ENCODE measurements at places on chromosomes 2 and 18.

DNA sequence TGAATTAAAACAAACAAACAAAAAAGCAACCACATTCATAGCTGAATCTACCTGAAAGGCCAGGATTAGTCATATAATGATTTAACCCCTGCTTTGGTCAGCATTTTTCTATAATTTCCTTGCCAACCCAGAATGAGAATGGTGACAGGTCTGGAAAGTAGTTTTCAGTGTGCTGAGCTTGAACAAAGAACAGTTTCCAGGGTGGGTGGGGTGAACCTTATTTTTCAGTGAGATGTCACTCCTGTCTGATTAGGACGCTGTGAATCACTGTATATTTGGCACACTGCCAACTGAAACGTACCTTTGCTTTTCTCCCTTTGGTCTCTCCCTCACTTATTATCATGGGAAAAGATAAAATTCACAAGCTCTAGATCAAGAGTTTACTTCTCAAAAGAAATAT lies 35.0 kb upstream of the DSC1 start:
- DNase-seq = no peak

DNA sequence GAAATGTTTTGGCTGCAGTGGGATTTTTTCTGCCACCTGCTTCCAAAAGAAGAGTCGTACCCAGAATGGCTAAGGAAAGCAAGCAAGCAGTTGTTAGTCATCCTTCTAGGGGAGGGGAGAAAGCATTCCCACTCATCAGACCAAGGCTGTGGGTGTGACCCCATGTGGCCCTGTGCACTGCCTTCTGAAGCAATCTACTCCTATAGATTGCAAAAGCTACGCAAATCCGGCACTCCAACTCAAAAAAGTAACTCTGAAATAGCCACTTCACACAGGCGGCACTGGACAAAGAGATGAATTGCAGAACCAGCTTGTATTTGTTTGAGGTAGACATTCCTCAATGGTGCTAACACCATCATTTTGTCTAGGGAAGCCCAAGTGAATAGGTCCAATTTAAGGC lies 44.3 kb downstream of the ST3GAL5 start:
- DNase-seq = no peak

GRCh38 chr2:151862700-151863099 lies 34.5 kb upstream of the ARL5A start:
- no peak for DNase-seq

GRCh38 chr2:136751406-136751805 lies 13.9 kb upstream of the THSD7B start:
- DNase-seq = no peak

GRCh38 chr2:58047961-58048360 lies 1.4 kb downstream of the VRK2 start:
- DNase-seq = no peak

DNA sequence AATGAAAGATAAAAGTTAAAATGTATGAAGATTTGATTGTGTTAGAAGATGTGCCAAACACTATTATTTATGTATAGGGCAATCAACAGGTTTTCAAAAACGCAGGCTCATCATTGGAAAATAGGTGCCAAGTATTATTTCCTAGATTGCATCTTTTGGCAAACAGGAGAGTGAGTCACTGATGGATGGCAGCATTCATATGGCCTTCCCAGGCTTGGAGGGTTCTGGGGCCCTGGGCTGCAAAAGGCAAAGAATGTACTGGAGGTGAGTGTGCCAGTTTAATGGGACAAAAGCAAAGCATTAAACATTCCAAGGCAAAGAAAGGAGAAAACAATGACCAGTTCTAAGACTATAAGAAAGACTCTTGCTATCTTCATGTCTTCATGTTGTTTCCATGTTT lies 379.4 kb downstream of the RIT2 start:
- DNase-seq = no peak

- DNase-seq = no peak
Observed at GRCh38 chr2:116761864-116762263, 1052.6 kb upstream of the DDX18 start.

- DNase-seq = no peak
Observed at GRCh38 chr18:48887294-48887904, 63.4 kb downstream of the SMAD7 start.

GRCh38 chr2:69260666-69261065 lies 126.4 kb downstream of the GFPT1 start:
- DNase-seq = no peak

DNA sequence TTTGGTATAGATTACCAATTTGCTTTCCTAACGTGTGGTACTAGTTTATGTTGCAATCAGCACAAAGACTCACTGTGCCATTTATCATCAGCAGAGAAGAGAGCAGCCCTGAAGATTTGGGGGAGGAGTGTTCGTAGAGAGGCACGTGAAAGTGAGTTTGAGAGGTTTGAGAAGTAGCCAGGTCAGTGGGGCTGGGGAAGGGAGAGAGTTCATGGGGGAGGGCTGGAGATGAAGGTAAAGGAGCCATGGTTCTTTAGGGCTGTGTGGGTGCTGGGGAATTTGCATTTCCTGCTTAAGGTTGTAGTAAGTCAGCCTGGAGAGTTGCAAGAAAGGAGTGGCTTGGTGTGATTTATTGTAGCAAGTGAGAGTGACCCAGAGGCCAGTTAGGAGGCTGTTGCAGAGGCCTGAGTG lies 172.1 kb downstream of the NEDD4L start:
- DNase-seq = no peak

- DNase-seq = peak; percentile 3
Observed at GRCh38 chr2:50674876-50675275, 357.1 kb downstream of the NRXN1 start.

DNA sequence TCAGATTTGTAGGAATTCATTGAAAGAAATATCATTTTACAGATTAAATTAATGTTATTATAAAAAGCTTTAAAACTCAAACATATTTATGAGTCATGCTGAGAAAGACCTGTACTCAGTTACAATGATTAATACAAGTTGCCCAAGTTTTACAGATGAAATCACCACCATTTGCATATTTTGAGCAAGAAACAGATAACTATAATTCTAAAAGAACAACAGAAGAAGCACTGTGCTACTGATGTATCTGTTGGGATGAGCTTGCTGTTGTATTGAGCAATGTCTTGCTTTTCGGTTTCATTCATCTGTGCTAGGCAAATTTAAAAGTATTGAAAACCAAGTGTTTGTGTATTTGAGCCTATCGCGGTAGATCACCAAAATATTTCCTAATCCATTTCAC lies 1589.1 kb upstream of the ZEB2 start:
- no peak for DNase-seq

GRCh38 chr2:223865907-223866508 lies 28.6 kb upstream of the AP1S3 start:
- peak; percentile 27 for DNase-seq

GRCh38 chr2:23198316-23199114 lies 186.5 kb upstream of the KLHL29 start:
- DNase-seq = no peak

DNA sequence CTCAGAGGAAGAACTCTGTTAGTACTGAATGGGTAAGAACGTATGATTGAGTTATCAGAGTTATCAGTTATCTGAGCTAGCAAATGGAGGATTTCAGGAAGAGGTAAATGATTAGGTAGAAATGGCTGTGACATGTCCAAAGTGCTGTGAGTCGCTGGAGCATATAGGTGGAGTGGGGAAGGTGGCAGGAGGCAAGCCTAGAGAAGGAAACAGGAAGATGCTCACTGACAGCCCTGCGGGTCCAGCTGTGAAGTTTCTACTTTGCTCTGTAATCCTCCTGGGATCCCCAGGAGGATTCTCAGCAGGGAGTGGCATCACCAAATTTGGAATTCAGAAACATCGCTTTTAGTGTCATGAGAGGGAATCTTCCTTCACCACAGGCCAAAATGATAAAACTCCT lies 52.0 kb downstream of the GYPC start:
- no peak for DNase-seq

GRCh38 chr2:175039490-175039889 lies 34.3 kb upstream of the CHN1 start:
- DNase-seq = no peak

- no peak for DNase-seq
Observed at GRCh38 chr2:29080886-29081743, 6.8 kb upstream of the PCARE start.

GRCh38 chr2:9782197-9782719 lies 61.0 kb upstream of the TAF1B start:
- peak; percentile 95 for DNase-seq

GRCh38 chr2:219272356-219272755 lies 6.8 kb upstream of the DNAJB2 start:
- DNase-seq = no peak

- no peak for DNase-seq
Observed at GRCh38 chr2:48232351-48232750, 297.6 kb upstream of the STON1 start.

GRCh38 chr2:10956006-10956790 lies 44.5 kb downstream of the KCNF1 start:
- DNase-seq = no peak

GRCh38 chr2:31580321-31581117 lies at the start of gene SRD5A2:
TSS of gene SRD5A2 (minus strand) at chr2:31580938. CDS start at chr2:31580900, 38 bp downstream.
- no peak for DNase-seq

DNA sequence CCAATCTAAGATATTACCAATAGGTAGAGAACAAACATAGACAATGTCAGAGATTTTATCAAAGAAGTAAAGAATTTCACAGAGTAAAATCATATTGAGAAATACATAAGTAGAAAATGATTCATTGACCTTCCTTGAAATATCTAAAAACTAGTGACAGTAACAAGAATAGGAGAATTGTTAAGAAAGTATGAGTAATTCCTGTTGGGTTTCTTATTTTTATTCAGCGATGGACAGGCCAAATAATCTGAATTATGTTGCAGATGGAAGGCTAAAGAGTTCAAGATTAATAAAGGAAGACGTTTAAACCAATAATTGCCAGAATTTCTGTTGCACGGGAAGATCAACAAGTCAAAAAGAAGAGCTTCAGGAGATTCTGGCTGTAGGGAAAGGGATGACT lies 163.4 kb upstream of the RASGRP3 start:
- DNase-seq = no peak

GRCh38 chr2:237693291-237693994 lies 66.1 kb downstream of the LRRFIP1 start:
- peak; percentile 86 for DNase-seq

- DNase-seq = no peak
Observed at GRCh38 chr18:4241090-4241617, 214.0 kb downstream of the DLGAP1 start.

DNA sequence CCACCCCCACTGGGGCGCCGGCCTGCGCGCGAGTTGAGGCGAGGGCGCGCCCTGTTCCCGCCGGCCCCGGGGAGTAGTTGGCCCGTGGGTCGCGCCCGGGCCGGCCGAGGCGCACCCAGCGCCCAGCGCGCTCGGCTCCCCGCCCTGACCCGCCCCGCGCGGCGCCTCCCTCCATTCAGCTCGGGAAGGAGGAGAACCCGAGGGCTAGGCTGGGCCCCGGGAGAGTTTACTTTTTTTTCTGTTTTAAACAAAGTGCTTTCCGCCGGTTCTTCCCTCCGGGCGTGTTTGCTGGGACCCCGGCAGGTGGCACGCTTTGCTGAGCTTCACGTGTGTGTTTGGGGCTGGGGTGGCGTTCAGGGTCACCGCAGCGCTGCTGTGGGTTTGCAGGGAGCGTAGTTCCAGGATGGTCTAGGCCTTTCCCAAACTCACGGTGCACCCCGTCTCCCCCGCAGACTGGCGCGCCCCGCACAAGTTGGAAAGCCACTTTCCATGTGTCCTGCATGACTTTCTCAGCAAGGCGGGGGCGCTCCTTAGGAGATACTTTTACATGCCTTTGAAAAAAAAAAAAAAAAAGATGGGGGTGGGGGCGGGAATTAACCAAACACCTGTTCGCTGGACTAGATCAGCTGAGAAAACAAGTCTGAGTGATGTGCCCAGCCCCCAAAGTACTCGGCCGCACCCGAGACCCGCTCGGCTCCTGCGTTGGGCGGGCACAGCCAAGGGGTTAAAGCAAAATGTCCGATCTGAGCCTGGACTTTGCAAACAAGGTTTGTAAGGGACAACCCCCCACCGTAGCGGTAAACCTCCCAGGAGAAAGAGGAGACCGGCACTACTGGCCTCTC lies 825 bp downstream of the ITGA6 start:
- peak; percentile 44 for DNase-seq

DNA sequence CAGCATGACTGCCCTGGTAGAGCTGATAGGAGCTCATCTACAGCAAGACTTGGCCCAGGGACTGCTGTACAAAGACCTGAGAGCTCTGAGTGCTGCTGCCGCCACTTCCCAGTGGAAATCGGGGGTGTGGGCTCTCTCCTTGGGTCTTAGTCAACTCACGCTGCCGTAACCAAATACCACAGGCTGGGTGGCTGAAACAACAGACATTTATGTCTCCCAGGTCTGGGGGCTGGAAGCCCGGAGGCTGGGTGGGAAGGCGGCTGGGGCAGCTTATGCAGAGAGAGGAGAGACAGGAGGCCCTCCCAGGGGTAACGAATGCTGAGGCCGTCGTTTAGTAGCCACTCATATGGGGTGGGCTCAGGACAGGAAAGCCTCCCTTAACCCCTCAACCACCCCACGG lies 15.4 kb upstream of the MAL start:
- no peak for DNase-seq

DNA sequence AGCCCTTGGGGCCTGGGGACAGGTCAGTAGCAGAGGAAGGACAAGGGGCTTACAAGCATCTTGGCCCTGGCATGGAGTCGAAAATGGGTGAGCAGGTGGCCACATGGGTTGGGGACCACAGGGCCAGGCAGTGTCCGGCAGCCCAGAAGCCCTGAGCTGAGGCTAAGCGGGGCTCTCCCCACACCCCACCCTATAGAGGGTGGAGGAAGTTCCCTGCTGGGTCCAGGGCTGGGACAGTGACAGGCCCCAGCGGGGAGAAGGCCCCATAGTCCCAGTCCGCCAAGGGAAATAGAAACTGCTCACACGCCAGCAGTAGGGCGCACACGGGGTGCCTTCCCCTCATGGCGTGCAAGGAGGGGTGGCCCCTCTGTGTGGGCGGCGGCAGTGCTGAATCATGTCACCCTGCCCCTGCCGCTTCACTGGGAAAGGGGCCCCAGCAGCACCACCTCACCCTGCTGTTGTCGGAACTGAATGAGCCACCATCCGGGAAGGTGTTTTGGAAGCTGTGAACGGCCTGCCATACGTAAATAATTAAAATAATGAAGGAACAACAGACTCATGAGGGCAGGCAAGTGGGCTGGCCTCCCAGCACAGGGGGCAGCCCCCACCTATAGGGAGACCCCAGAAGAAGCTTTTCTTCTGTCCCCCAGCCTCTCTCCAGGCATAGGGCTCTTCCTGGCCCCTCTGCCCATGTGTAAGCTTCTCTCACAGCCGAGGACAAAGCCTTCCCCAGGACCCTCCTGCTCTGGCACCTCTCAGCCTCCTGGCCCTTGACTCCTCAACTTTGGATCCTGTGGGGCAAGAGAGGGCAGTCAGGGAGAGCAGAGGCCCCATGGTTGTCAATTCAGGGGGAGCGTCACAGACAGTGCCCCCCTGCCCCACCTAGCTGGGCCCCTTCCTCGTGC lies 12.7 kb upstream of the DUSP2 start:
- peak; percentile 93 for DNase-seq

GRCh38 chr2:12818416-12819102 lies 101.8 kb downstream of the TRIB2 start:
- no peak for DNase-seq

- DNase-seq = peak; percentile 58
Observed at GRCh38 chr2:26401739-26402541, at the start of gene DRC1. TSS of gene DRC1 (plus strand) at chr2:26401920. CDS start at chr2:26401990, 70 bp downstream.

DNA sequence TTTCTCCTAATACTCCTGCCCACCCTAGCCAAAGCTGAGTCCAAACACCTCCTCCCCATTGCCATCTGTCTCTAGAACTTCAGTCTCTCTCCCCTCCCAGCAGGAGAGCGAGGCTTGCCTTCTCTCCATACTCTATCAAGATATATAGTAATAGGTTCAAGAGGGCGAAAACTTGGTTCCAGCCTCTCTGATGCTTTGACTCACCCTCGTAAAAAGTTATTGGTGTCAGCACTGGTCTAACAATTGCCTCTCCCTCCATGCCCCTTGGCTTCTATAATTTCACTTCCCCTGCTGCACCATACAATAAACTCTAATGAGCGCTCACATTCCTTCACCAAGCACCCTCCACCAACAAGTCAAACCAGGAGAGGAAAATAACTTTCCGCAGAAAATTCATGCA lies 797.3 kb downstream of the BCL11A start:
- DNase-seq = no peak

Data from activated CD4-positive, alpha-beta T cell treated with anti-CD3 and anti-CD28 coated beads, Interleukin-10, Interleukin-2, amounts not matched to agents 100 ng/mL and 50 ng/mL, durations not matched to agents 16 hours and 8 hours (primary cell).